Body of pancreas (tissue), 4 donors: ENCODE measurements at places on chromosomes 11 and 22. TPM values are rescaled to one million over a fixed set of nuclear protein-coding genes. Genes with fewer than 3 reads are reported as not detected.

DNA sequence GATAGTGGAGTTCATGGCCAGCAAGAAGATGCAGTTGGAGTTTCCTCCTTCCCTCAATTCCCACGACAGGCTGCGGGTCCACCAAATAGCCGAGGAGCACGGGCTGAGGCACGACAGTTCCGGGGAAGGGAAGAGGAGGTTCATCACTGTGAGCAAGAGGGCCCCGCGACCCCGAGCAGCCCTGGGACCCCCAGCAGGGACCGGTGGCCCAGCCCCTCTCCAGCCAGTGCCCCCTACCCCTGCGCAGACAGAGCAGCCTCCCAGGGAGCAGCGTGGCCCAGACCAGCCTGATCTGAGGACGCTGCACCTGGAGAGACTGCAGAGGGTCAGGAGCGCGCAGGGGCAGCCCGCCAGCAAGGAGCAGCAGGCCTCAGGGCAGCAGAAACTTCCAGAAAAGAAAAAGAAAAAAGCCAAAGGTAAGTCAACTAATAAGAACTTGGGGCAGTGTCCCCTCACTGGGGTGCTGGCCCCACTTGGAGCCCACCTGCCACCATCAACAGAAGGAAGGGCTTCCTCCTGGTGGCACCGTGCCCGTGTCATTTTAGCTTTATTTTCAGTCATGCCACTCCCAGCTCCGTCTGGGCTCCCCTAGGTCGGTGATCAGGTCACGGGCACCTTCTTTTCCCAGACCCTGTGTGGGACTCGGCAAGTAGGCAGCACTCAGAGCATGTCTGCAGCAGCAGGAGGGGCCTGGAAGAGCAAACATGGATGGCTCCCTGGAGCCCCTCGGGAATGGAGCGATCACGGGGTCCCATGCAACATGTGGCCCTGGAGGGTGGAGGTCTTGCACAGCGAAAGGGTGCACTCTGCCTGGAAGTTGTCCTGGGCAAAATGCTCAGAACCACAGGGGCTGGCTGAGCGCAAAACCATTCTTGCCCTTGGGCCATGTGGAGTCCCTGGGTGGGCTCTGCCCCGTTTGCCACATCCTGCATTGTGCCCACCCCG is 33.3 kb downstream of the IGHMBP2 start:
- DNase-seq = no peak
- no peak overlapping the region for H3K4me3 ChIP-seq
- no peaks in the 10 kb centered on the region for H3K4me1 ChIP-seq
- no peak overlapping the region for H3K27ac ChIP-seq
- no peaks in the 10 kb centered on the region for H3K36me3 ChIP-seq

- H3K4me3 ChIP-seq = no peak overlapping the region
- no peaks in the 10 kb centered on the region for H3K4me1 ChIP-seq
- no peaks in the 10 kb centered on the region for H3K36me3 ChIP-seq
- no peak overlapping the region for H3K27ac ChIP-seq
Measured at GRCh38 chr22:32668254-32669094, 133.0 kb upstream of the TIMP3 start.

DNA sequence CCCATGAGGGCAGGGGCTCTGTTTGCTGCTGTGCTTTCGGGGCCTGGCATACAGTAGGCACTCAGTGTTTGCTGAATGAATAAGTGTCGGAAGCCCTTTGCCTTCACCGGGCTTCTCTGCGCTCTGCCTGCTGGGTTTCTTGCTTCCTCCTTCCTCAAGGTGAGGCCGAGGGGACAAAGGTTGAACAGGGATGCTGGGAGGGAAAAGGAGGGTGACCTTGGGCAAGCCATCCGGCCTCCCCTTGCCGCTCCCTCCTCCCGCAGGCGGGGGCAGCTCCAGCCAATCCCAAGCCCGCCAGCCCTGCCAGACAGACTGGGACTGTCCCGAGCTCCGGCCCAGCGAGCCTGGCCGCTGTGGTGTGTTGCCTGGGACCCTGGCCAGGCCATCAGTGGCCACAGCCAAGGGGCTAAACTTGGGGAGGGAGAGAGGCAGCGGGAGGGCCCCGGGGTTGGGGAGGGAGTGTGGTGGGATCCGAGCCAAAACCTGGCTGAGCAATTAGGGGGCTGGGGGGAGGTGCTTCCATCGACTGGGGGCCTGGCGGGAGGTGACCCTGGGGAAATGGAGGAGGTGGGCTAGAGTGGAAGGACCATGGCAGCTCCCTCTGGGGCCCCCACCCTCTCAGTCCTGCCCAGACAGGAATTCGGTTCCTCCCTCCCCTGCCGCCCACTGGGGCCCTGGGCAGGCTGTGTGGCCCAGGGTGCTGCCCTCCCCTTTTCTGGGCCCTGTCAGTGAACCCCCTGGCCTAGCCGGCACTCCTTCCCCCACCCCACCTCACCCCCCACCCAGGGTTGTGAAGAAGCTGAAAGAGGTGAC is 3.4 kb upstream of the RCOR2 start:
- H3K4me3 ChIP-seq = no peak overlapping the region
- no peaks in the 10 kb centered on the region for H3K36me3 ChIP-seq
- H3K27me3 ChIP-seq = no peaks in the 10 kb centered on the region
- peak; percentile 74 for DNase-seq
- H3K4me1 ChIP-seq = peaks cover 52% of the 10 kb centered on the region

DNA sequence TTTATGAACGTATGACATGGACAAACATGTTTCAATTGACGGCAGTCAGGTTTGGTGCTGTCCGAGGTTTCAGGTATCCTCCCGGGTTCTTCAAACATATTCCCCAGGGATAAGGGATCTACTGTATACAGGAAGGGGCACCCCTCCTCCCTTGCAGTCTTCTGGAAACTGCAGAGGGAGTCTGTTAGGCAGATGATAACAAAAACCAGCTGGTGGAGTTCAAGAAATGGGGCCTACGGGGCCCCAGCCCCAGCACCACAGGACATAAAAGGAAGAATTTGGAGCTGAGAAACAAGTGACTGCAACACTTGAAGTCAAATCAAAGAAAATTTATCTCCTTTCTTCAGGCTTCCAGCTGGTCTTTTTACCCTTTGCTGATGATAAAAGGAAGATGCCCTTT is 32.1 kb downstream of the SNU13 start:
- no peaks in the 10 kb centered on the region for H3K27me3 ChIP-seq
- no peak for DNase-seq
- H3K27ac ChIP-seq = no peak overlapping the region
- no peak overlapping the region for H3K4me3 ChIP-seq
- H3K4me1 ChIP-seq = no peaks in the 10 kb centered on the region

DNA sequence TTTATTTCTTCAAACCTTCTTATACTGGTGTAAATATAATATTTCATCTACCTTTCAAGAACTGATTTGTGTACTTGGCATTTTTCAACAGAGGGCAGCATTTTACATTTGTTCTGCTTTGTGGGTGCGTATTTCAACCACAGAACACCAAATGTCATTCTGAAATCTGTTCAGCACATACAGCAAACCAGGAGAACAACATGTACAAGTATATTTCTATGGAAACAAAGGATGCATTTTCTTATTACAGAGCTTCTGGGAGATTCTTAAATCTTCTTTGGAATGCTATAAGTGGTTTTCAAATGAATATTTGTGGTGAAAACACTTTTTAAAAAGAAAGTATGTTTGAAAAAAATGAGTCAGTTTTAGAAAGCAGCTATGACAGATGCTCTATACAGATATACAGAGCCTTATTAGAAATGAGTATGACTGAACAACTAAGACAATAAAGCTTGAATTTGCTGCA is 946.0 kb downstream of the FAM181B start:
- no peak for DNase-seq
- H3K4me1 ChIP-seq = no peaks in the 10 kb centered on the region
- H3K4me3 ChIP-seq = no peak overlapping the region
- H3K36me3 ChIP-seq = no peaks in the 10 kb centered on the region
- H3K27me3 ChIP-seq = no peaks in the 10 kb centered on the region

GRCh38 chr11:85495918-85496317 is 131.2 kb downstream of the DLG2 start:
- no peak overlapping the region for H3K4me3 ChIP-seq
- DNase-seq = no peak
- H3K4me1 ChIP-seq = no peaks in the 10 kb centered on the region
- no peak overlapping the region for H3K27ac ChIP-seq

Gene NOX4
- 0.78 TPM for total RNA-seq

- H3K27me3 ChIP-seq = no peaks in the 10 kb centered on the region
- H3K27ac ChIP-seq = no peak overlapping the region
- DNase-seq = no peak
Measured at GRCh38 chr11:18067372-18067771, 21.3 kb upstream of the TPH1 start.

- no peaks in the 10 kb centered on the region for H3K36me3 ChIP-seq
- no peaks in the 10 kb centered on the region for H3K4me1 ChIP-seq
- no peak overlapping the region for H3K27ac ChIP-seq
- no peaks in the 10 kb centered on the region for H3K27me3 ChIP-seq
- no peak for DNase-seq
- H3K4me3 ChIP-seq = no peak overlapping the region
Measured at GRCh38 chr11:58837707-58838388, 6.7 kb downstream of the GLYATL2 start.

DNA sequence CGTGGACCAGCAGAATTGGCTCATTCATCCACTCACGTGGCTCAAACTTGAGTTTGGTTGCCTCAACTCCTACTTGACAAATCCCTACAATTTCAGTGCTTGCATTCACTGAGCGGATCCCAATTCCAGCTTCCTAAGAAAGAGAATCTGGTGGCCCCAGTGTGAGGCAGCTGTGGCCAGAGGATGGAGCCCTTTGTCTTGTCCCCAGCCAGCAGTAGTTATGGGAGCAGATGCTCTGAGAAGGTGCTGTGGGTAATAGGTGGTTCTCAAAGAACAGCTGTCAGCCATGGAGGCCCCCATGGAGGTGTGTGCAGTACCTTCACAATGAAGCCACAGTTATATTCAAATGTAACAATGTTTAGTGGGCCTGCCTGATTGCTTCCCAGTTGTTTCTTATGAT is 39.3 kb downstream of the KREMEN1 start:
- no peaks in the 10 kb centered on the region for H3K27me3 ChIP-seq
- DNase-seq = no peak
- H3K36me3 ChIP-seq = no peaks in the 10 kb centered on the region
- H3K4me3 ChIP-seq = no peak overlapping the region
- H3K27ac ChIP-seq = no peak overlapping the region
- no peaks in the 10 kb centered on the region for H3K4me1 ChIP-seq

DNA sequence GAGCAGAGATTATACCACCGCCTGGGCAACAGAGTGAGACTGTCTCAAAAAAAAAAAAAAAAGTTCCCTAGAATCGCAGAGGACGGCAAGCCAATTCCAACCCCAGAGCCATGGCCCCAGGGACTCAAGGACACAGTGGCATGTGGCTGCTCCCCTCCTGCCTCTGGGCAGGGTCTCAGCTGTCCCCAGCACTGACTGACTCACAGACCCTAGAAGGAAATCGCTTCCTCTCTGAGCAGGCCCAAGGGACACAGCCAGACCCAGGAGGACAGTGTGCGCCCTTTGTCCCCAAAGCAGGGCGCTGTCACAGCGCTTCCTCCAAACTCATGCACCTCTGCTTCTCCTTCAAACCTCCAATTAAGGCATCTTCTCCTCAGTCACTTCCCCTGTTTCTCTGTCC is 2.3 kb downstream of the PACSIN3 start:
- no peaks in the 10 kb centered on the region for H3K36me3 ChIP-seq
- H3K27me3 ChIP-seq = no peaks in the 10 kb centered on the region
- peak overlapping the region; percentile 92 for H3K27ac ChIP-seq
